Stimulated activated naive CD4-positive, alpha-beta T cell treated with Interleukin-2 at 50 U/mL for 16 hours (primary cell): ENCODE measurements at places on chromosomes 13 and 19.
A peak's percentile ranks its signal among the peaks of the same experiment; 100 is the strongest.

DNA sequence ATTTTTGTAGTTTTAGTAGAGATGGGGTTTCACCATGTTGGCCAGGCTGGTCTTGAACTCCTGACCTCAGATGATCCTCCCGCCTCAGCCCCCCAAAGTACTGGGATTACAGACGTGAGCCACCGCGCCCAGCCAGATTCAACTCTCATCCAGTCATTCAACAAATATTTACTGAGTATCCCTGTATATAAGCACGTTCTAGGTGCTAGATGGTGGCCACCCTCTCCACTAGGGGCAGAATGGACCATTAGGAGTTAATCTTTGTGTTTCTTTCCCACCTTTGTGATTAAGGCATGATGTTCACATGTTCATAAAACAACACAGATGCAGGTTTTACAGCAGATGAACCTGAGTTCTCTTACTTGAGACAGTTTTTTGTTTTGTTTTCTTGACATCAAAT lies 7.3 kb downstream of the SHKBP1 start:
- DNase-seq, result no peak

- no peak for DNase-seq
Observed at GRCh38 chr13:59442461-59442860, 721.3 kb downstream of the DIAPH3 start.

GRCh38 chr19:45547211-45547770 lies 37.3 kb downstream of the OPA3 start:
- DNase-seq, result no peak

DNA sequence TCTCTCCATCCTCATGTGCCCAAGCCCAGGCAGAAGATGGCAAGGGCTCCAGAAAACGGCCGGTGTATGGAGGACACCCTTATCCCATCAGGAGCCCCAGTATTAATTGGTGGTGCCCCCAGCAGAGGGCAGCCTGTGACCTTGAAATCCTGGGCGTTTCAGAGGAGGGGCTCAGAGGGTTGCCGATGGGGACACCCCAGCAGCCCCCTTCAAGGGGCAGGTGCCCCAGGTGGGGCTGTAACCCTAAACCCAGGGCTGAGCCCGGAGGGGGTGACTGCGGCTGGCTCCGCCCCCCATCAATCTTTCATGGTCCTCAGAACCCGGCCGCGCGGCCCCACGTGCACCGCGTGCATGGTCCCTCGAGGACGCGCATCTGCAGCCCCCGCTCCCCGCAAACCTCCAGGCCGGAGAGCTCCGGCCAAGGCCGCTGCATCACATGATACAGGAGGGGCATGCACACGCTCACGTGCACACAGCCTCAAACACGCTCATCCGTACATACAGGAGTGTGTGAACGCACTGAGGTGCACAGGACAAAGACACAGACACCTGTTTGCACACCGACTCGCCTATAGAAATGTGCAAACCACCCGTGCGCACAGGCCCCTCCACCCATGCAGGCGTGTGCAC lies 949 bp downstream of the RAB3A start:
- DNase-seq, result peak; percentile 9

GRCh38 chr13:113565526-113566226 lies 18.9 kb upstream of the TFDP1 start:
- DNase-seq, result no peak

DNA sequence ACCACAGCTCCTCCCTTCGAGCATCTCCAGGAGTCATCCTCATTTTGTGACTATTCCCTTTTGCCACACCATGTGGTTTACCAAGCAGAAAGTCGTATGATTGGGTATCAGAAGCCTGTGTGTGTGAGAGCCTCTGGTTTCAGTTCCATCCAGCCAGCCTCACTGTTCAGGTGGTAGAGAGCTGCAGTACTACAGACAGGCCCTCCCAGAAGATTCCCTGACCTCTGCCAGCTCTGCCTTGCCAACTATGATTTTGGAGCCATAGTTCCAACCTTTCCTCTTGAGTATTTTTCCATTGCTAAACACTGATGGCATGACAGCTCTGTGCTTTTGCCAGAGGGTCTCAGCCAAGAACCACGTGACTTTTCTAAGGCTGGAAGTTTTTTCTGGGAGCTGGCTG lies 82.5 kb downstream of the DHRS12 start:
- no peak for DNase-seq

- DNase-seq, result no peak
Observed at GRCh38 chr13:85819513-85819912, 20.3 kb upstream of the SLITRK6 start.

DNA sequence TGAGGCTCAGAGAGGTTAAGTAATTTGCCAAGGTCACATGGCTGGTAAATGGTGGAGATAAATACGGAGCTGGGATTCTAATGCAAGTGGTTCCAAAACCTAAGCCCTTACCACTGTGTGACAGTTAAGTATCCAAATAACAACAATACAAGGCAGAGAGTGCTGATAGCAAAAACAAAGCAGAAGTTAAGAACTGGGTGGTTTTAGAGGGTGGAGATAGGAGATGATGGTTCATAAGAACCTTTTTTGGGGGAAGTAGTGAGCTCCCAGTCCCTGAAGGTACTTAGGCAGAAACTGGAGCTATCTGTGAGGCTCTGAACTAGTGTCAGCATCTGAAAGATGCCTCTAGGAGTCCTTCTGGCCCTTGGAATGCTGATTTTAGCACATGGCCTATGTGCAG lies 56.2 kb upstream of the UBE2L5 start:
- no peak for DNase-seq

DNA sequence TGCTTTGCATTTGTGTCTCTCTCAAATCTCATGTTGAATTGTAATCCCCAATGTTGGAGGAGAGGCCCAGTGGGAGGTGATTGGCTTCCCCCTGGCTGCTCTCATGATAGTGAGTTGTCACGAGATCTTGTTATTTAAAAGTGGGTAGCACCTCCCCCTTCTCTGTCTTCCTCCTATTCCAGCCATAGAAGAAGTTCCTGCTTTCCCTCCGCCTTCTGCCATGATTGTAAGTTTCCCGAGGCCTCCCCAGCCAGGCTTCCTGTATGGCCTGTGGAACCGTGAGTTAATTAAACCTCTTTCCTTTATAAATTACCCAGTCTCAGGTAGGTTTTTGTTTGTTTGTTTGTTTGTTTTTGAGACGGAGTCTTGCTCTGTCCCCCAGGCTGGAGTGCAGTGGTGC lies 3.8 kb downstream of the LILRA4 start:
- DNase-seq, result no peak

- DNase-seq, result no peak
Observed at GRCh38 chr19:38745316-38745715, 1.0 kb upstream of the CAPN12 start.

DNA sequence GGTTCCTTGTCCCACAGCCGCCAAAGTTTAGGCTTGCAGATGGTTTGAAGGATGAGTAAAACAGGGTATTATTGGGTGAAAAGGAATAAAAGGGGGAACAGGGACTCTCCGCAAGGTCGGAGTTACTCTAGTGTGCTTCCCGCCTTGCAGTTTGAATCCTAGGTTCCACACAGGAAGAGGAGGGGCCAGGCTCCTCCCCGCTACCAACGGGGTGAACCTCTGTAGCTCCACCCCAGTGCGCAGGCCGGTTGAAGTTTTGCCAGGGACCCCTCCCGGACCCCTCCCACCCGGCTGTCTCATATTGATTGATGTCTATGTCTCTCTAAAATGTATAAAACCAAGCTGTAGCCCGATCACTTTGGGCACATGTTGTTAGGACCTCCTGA lies 11.6 kb upstream of the GTF2F2 start:
- no peak for DNase-seq

DNA sequence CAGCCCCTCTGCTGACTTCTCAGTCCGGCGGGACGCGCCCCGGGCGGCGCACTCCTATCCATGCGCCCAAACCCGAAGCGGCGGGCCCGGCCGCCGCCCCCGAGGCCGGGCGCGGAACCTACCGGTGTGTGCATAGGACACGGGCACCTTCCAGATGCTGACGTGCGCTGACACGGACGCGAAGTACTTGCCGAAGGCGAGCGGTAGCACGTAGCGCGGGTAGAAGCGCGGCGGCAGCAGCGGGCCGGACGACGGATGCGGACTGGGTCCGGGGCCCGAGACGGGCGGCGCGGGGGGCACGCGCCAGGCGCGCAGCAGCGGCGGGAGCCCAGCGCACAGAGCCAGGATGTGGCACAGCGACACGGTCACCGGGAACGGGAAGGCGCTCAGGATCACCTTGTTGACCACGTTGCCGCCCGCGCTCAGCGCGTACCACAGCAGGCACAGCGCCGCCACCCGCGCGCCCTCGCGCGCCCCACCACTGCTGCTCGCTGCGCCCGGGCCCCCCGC lies 338 bp downstream of the SLC35E1 start:
- peak; percentile 38 for DNase-seq

DNA sequence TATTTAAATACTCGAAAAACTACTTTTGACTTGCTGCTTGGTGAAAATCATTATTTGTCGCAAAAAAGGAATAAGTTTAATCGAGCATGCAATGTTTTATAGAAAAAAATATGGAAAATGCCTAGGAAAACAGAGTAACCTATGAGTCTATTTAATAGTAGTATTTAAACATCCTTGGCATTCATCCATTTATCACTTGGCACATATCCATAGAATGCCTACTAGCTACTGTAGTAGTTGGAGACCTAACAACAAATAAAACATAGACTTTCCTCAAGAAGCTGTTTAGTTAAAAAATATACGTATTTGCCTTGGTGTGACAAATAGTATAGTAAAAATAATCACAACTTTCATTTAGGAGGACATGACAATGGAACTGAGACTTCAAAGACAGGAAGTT lies 302.1 kb downstream of the DIAPH3 start:
- no peak for DNase-seq

- DNase-seq, result no peak
Observed at GRCh38 chr19:43148233-43148632, 38.1 kb downstream of the PSG5 start.

DNA sequence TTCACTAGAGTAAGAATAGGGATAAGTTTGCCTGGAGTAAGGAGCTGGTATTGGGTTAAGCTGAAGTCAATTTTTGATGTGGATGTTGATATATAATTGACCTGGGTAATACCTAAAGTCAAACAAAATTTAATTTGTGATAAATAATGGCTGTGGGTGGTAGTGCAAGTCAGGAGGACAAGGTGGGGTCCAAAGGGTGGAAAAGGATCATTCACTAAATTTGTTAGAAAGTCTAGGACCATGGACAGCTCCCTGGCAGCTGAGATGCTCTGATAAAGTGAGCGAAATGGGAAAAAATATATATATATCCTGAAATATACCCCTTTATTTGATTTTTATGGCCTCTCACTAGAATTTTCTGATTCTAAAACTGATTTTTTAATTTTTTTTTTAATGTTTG lies 463.5 kb downstream of the GPC6 start:
- DNase-seq, result no peak
